Thoracic aorta (tissue), 2 donors: ENCODE measurements at places on chromosomes 3 and 15.
A peak's percentile ranks its signal among the peaks of the same experiment; 100 is the strongest.

DNA sequence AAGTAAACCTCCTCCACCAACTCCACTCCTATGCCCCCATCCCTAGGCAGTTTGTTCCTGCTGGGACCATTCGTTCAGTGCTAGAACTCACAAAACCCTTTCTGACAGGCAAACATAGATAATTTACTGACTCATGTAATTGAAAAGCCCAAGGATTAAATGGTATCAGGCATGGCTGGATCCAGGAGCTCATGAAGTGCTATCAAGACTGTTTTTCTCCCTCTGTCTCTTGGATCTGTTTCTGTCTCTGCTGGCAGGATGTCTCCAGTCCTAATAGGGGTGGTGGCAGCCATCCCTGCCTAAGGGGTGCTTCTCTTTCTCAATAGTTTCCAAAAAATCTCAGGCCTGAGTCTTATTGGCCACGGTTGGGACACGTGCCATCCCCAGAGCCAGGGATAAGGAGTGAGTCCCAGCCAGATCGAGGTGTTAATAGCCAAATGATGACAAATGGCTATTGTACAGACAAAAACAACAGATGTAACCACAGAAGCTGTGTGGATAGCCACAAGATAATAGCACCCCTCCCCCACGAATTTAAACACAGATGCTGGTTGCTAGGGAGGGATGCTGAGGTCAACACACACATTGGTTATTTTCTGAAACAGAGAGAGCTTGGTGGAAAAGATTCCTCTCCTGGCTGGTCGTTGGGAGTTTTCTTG, 168.6 kb downstream of the SHQ1 start:
- H3K4me1 ChIP-seq, result no peaks in the 10 kb centered on the region
- no peaks in the 10 kb centered on the region for H3K27me3 ChIP-seq
- no peak for DNase-seq
- H3K36me3 ChIP-seq, result no peaks in the 10 kb centered on the region
- H3K27ac ChIP-seq, result no peak overlapping the region
- H3K4me3 ChIP-seq, result no peak overlapping the region

DNA sequence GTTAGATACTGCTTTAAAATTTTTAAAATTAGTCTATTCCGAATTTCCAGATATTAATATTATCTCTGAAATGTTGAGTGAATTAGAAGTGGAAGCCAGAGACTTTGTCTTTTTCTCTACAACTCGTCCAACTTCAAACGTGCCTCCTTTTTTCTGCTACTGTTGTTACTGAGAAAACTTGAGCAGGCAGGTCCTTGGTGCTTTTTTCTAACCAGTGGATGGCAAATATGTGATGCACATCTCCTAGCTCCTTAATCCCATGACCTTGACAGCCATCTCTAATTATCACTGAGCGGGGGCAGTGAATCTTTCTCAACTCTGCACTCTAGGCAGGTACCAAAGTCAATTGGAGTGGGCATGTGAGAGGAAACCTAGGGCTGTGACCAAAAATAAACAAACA, 50.7 kb downstream of the FNDC3B start:
- no peak overlapping the region for H3K4me3 ChIP-seq
- H3K4me1 ChIP-seq, result peaks cover 13% of the 10 kb centered on the region
- H3K27ac ChIP-seq, result no peak overlapping the region
- DNase-seq, result no peak

DNA sequence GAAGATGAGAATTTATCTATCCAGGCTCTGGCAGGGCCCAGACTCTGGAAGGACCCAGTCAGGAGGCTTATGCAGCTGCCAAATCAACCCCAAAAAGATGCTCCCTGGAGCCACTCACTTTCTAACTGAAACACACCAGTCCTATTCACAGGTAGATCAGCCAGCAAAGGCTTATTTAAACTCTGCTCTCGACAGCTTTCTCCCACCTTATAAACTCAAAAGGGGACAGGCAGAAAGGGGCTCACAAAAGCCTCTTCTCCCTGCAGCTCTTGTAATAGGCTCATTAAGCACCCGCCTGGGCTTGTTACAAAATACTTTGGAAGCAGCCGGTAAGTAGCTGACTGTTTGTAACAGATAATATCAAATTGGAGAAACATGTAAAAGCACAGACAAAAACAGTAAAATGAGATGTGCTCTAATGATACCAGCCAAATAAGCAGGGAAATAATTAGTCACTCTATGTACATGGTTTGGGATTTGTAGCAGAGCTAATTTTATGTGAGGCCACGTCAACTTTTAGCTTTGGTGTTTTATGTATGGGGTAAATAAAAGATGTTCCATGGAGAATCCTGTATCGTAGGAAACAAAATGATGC, 213.8 kb downstream of the NR2F2 start:
- H3K4me1 ChIP-seq, result no peaks in the 10 kb centered on the region
- no peaks in the 10 kb centered on the region for H3K27me3 ChIP-seq
- H3K36me3 ChIP-seq, result no peaks in the 10 kb centered on the region
- no peak overlapping the region for H3K4me3 ChIP-seq
- no peak overlapping the region for H3K27ac ChIP-seq

DNA sequence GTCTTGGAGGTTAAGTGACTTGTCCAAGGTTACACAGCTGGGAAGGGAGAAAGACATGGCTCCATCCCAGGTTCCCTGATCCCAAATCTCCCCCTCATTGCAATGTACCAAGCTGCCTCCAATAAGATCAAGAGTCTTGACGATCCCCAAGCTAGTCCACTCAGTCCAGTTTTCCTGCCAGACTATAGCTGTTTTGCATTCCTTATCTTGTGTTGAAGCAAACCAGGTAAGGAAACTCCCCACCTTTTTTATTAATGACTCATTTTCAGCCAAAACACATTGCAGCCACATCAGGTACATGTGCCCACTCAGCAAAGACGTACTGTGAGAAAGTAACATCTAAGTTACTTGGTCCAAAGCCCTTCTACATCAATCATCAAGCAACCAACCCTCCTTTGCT, 41.9 kb downstream of the LIPC start:
- peaks cover 2% of the 10 kb centered on the region for H3K4me1 ChIP-seq
- no peak for DNase-seq
- no peak overlapping the region for H3K4me3 ChIP-seq

DNA sequence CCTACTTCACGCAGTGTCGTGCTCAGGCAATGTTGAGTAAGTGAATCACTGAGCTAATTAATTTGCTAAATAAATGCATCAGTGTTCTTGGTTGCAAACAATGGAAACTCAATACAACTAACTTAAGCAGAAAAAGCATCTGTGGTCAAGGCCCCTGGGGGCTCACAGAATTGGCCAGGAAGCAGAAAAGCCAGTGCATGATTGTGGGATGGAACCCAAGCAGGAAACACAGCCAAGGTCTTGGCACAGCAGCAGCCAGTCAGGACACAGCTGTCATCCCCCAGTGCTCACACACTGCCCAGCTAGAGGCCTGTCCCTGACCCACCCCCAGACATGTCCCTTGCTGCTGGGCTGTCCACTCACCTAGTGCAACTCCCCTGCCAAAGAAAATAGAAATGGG, 85.9 kb downstream of the AQP9 start:
- H3K4me1 ChIP-seq, result peaks cover 10% of the 10 kb centered on the region
- H3K36me3 ChIP-seq, result no peaks in the 10 kb centered on the region
- H3K27me3 ChIP-seq, result no peaks in the 10 kb centered on the region
- no peak overlapping the region for H3K27ac ChIP-seq
- no peak overlapping the region for H3K4me3 ChIP-seq

DNA sequence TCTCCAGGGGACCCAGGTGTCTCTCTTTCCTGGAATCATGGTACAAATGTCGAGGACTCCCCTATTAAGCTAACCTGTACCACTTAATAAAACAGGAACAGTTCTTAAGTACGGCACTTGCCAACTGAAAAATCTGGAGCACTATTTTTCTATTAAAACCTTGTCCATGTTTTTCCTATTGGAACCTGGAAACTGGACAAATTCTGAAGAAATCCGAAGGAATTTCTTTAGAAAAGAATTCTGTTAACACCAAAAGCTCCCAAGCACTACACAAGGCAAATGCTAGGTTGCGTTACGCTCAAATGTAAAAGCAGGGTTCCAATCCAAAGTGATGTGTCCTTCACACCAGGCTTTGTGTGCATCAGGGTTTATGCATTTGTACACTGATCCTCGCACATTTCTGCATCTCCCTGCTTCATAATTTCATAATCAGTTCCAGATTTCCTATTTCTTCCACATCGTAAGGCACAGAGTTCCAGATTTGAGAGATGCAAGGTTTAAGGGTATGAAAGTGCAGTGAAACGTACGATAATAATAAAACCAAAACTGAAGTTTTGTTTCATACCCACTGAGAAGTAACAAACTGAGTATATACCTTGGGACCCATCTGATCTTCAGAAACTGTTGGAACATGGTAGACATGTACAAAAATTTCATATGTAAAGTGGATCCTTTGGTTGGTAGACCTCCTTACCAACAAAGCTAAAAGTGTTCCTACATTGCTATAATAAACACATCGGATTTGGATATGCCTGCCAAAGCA, 132.1 kb upstream of the WNT5A start:
- no peak overlapping the region for H3K27ac ChIP-seq
- no peak overlapping the region for H3K4me3 ChIP-seq
- no peaks in the 10 kb centered on the region for H3K27me3 ChIP-seq
- H3K36me3 ChIP-seq, result no peaks in the 10 kb centered on the region
- H3K4me1 ChIP-seq, result no peaks in the 10 kb centered on the region

GRCh38 chr3:123344175-123344906, 104.5 kb downstream of the ADCY5 start:
- H3K4me1 ChIP-seq, result peaks cover 85% of the 10 kb centered on the region
- H3K27ac ChIP-seq, result peak overlapping the region; percentile 66
- H3K36me3 ChIP-seq, result peaks cover 3% of the 10 kb centered on the region
- DNase-seq, result no peak
- H3K4me3 ChIP-seq, result no peak overlapping the region

- H3K27me3 ChIP-seq, result no peaks in the 10 kb centered on the region
- DNase-seq, result no peak
- peaks cover 5% of the 10 kb centered on the region for H3K4me1 ChIP-seq
- H3K27ac ChIP-seq, result no peak overlapping the region
- H3K36me3 ChIP-seq, result no peaks in the 10 kb centered on the region
Observed at GRCh38 chr3:186596568-186597287, 16.1 kb upstream of the AHSG start.

DNA sequence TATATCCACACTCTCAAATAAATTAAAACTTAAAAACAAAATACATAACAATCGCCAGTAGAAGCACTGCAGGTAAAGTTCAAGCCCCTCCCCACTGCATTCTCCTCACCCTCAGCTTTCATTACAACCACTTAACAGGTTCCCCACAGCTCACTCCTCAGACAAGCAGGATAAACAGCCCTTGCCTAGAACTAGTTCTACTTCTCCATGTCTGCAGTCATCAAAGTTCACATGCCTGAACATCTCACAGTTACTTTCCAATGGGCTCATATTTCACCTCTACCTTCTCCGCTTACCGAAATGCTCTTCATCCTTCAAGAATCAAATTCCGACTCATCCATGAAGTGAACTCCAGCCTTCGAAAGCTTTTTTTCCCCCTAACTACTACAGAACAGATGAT, 4.1 kb downstream of the YEATS2 start:
- H3K27ac ChIP-seq, result no peak overlapping the region
- H3K27me3 ChIP-seq, result no peaks in the 10 kb centered on the region
- H3K36me3 ChIP-seq, result no peaks in the 10 kb centered on the region
- DNase-seq, result no peak

DNA sequence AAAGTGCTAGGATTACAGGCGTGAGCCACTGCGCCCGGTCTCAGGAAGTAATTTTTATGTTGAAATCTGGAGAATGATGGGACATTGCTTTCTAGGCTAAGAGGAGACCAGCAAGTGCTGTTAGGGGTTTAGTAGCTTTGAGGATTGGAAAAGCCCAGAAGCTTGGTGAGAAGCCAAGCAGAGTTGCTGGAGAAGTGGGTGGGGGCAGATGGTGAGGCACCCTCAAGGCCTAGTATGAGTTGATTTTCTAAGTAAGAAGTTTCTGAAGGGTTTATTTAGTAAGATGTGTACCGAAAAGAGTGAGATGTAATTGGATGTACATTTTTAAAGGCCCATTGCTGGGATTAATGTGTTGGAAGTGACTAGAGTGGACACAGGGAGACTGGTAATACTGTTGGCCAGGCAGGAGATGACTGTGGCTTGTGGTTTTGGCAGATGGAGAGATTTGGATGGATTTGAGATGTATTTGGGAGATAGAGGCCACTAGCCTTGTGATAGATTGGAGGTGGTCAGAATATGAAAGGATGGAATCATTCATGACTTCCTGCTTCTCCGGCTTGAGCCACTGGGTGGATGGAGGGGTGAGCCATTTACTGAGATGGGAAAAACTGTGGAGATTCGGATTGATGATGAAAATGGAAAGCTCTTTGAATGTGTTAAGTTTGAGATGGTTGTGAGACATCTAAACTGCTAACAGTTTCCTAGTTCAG, 2.3 kb downstream of the LRRC28 start:
- no peak overlapping the region for H3K4me3 ChIP-seq
- H3K36me3 ChIP-seq, result no peaks in the 10 kb centered on the region
- no peak for DNase-seq
- H3K27me3 ChIP-seq, result no peaks in the 10 kb centered on the region
- H3K4me1 ChIP-seq, result peaks cover 8% of the 10 kb centered on the region

DNA sequence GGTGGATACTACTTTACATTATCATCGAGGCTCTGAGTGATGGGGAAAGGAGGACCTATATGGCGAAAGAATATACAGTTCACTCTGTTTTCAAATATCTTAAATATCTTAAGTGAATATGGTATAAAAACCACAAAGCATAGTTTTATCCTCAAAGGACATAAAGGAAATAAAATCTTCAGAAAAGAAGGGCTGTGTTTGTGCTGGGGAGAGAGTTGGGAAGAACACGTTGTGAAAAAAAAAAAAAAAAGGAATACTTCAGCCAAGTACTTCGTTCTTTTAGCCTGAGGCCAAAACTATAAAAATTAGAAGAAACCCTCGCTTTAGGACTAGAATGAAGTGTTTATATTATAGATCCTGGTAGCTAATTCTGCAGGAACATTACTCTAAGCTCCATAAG, 10.2 kb upstream of the TMEM212 start:
- no peaks in the 10 kb centered on the region for H3K36me3 ChIP-seq
- no peak overlapping the region for H3K4me3 ChIP-seq
- no peak overlapping the region for H3K27ac ChIP-seq
- H3K4me1 ChIP-seq, result peaks cover 3% of the 10 kb centered on the region
- no peak for DNase-seq
- H3K27me3 ChIP-seq, result no peaks in the 10 kb centered on the region

DNA sequence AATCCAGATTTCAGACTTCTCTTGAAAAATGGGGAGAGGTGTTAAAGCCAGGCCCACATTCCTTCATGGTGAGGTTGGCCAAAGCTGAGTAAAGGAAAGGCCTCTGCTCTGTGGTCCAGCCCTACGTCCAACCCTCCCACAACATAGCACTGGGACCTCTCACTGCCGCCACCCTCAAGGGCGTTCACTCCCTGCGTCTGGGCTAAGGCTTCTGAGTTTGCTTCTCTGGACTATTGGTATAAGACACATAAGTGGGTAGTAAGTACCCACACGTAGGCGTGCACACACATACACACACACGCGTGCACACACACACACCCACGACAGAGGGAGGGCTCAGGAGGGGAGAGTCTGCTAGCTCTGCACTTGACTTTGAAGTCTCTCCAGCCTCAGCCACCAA, 80.2 kb upstream of the PXYLP1 start:
- no peak overlapping the region for H3K27ac ChIP-seq
- H3K4me3 ChIP-seq, result no peak overlapping the region
- H3K27me3 ChIP-seq, result no peaks in the 10 kb centered on the region
- no peaks in the 10 kb centered on the region for H3K4me1 ChIP-seq
- DNase-seq, result no peak
